ENCODE measurements at places on chromosomes 1 and 21.
A peak's percentile ranks its signal among the peaks of the same experiment; 100 is the strongest.

DNA sequence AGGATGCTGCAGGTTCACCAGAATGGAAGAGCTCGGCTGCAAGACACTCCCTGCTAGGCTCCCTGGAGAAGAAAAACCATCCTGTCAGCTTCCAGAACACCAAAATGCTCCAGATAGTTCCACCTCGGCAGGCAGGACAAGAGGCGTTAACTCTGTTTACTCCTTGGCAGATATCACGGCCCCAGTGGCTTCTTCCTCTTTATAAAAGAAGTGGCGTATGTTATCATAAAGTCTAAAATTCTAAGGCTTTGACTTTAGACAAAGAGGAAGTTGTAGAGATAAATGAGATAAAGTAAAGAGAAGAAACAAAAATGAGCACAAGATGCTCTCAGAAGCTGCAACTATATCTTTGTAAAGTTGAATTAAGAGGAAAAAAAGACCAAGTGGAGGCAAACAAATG is 24.3 kb upstream of the MTF1 start:
- no peak for DNase-seq

DNA sequence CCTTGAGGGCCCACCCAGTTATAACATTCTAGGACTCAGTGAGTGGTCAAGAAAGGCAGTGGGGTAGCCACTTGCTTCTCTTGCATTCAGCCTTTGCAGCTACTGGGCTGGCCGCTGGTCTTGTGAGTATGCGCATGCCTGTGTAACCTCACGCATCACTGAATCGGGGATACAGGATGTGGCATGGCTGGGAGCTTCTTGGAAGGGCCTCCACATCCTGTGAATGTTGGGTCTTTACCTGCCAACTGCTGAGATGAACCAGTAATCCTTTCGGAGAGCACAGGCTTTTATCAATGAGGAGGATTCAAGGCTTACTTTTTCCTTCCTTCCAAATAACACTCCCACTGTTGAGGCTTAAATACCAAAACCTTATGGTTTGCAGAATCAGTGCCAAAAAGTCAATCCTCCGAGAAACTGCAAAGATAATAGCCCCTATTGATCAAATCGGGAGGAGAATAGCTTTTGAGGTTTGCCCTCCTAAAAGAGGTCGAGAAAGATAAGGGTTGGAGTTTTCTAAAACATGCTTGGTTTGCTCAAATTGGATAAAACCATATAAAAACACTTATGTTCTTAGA is 198.9 kb upstream of the UBE2U start:
- DNase-seq = no peak

DNA sequence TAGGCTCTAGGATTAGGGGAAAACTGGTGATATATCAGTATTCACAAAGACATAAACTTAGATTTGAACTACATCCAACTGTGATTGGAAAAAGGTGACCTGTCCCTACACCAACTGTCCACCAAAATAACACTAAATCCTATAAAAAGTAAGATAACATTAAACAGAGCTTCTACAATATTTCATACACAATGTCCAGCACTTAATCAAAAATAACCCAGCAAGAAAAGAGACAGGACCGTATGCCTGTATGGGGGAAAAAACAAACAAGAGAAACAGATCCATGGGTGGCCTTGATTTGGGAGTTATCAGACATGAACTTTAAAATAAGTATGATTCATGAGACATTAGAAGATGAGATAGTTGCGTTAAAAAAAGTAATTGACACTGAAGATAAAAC is 9.7 kb upstream of the COL6A2 start:
- no peak for DNase-seq

- no peak for DNase-seq
These were observed 65.1 kb downstream of the MSH4 start for GRCh38 chr1:75861831-75862230.

DNA sequence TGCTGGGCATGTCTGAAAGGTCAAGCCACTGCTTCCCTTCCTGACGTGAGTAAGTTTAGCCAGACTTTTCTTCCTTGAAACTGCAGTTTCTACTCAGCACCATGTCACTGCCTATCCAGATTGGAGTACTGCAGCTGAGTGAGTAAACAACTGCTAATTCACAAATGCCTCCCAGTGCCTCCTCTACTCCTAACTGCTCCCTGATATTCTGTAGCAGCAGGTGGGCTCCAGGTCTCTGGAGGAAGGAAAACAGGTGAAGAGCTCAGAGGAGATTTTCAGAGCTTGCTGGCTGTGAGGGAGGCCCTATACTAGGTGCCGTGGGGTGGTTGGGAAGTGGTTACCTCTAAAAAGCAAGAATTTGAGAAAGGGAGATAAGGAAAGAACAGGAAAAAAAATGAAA is 96.5 kb downstream of the KIF14 start:
- DNase-seq = no peak

GRCh38 chr1:77245830-77246229 is 26.6 kb upstream of the PIGK start:
- DNase-seq = no peak

- DNase-seq = no peak
These were observed 1352.7 kb upstream of the ADGRL2 start for GRCh38 chr1:80448081-80448480.

- DNase-seq = no peak
These were observed 12.1 kb downstream of the IRF2BP2 start for GRCh38 chr1:234597894-234598293.

GRCh38 chr1:210905365-210905904 is 228.5 kb downstream of the KCNH1 start:
- DNase-seq = no peak

DNA sequence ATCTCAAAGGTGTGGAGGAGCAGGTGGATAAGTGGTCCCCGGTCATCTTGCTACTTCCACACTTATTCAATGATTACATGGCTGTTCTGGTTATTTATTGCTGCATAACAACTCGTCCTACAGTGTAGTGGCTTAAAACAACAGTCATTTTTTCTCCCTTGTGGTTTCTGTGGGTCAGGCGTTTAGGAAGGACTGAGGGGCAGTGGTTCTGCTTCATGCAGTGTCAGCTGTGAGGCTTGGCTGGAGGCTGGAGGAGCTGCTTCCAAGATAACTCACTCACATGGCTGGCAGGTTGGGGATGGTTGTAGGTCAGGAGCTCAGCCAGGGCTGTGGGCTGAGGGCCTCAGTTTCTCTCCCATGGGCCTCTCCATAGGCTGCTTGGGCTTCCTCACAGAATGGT is 5.9 kb upstream of the SLC6A17 start:
- DNase-seq = no peak

DNA sequence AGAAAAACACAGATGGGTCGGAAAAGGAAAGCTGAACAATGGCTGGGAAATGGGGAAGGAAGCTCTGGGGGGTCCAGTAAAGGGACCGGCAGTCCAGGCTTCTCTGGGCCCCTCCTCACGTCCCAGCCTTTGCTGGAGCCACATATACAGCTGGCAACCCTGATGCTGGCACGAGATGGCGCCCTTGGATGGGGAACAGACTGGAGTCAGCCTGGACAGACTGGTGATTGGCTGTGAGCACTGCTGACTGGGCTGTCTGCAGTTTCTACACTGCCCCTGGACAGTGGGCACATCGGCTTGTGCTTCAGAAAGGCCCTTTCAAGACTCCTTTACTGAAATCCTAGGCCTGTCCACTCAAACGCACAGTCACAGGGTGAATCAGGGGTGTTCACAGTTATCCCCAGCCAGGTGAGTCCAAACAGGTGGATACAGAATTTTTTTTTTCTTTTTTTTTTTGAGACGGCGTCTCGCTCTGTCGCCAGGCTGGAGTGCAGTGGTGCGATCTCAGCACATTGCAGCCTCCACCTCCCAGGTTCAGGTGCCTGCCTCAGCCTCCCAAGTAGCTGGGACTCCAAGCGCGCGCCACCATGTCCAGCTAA is 31.1 kb upstream of the ZBTB40 start:
- DNase-seq = peak; percentile 61

DNA sequence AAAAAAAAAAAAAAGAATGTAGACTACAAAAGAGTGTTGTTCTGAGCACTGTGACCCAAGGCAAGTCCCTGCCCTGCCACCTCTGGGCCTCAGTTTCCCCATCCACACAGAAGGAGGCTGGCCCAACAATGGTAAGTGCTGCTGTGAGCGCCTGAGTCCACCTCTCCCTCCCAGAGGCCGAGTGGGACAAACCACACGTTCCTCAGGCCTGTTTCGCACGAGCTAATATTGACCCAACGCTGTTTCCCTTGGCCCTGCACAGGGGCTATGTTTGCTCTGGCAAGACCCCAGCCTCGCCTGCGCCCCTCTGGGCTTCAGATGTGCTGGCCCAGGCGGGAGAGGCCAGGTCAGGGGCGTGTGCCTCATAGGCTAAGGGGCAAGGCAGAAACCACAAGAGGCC is 12.6 kb upstream of the LAPTM5 start:
- no peak for DNase-seq

DNA sequence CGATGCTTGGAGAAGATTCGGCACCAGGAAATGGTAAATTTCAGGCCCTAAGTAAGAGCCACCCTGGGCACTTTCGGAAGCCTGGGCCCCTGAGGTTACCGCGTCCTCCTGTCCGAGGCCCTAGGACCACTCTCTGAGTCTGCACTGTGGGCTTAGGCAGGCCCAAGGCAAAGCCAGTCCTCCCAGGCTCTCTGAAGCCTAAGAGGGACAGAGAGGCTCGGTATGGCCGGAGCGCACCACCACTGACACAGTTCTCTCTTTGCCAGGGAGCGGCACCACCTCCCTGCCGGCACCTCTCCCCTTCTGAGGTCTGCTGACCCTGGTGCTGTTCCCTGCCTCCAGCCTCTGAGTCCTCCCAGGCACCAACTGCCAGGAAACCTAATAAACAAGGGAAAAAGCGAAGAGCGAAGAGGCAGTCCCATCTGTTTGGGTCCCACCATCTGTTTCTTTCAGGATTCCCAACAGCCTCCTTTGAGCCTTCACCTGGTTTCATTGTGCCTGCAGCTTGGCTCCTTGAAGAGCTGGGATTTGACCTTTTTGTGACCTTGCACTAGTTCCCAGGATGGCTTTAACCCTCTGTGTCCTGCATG is 57.7 kb downstream of the VWA5B1 start:
- no peak for DNase-seq

DNA sequence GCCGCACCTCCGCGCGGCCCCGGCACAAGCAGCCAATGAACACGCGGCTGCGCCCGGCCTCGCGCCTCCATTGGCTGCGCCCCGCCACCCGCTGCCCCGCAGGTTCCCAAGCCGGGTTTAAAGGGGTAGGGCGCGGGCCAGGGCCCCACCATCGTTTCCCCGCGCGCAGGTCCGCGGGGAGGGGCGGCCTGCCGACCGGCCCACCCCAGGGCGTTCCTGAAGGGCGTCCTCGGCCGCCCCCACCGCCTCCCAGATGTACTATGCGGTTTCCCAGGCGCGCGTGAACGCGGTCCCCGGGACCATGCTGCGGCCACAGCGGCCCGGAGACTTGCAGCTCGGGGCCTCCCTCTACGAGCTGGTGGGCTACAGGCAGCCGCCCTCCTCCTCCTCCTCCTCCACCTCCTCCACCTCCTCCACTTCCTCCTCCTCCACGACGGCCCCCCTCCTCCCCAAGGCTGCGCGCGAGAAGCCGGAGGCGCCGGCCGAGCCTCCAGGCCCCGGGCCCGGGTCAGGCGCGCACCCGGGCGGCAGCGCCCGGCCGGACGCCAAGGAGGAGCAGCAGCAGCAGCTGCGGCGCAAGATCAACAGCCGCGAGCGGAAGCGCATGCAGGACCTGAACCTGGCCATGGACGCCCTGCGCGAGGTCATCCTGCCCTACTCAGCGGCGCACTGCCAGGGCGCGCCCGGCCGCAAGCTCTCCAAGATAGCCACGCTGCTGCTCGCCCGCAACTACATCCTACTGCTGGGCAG is at the start of gene OLIG1:
Gene OLIG1, plus strand, starts transcription at position 148 of the 750 bp plus-strand sequence. Its CDS starts 106 bp downstream, at position 254.
- DNase-seq = no peak

GRCh38 chr1:118945489-118945888 is 42.7 kb downstream of the TBX15 start:
- no peak for DNase-seq

DNA sequence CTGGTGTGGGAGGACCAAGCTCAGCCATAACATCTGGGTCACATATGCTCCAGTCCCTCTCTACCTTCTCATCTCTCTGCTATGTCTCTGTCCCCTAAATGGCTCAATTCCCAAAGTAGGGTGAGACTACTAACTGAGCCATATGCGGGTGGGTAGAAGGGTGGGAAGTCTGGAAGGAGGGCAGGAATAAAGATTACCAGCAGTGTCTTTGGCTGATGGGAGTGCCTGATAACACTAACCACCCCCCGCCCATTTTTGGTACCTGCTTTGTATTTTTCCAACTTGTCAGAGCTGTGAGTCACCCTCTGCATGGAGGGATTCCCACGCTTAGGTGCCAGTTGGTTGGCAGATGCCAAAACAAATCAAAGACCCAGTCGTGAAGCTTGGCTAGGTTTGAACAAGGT is 14.9 kb upstream of the SSBP3 start:
- DNase-seq = no peak

GRCh38 chr1:231596337-231596791 is 30.2 kb upstream of the DISC1 start:
- no peak for DNase-seq

GRCh38 chr1:246265481-246265880 is 241.6 kb downstream of the SMYD3 start:
- DNase-seq = no peak

All from DMS79 (cell line).